ENCODE measurements at places on chromosomes 11 and 22.

GRCh38 chr22:43889201-43889859, 2.5 kb downstream of the PNPLA5 start:
- no peak for DNase-seq

DNA sequence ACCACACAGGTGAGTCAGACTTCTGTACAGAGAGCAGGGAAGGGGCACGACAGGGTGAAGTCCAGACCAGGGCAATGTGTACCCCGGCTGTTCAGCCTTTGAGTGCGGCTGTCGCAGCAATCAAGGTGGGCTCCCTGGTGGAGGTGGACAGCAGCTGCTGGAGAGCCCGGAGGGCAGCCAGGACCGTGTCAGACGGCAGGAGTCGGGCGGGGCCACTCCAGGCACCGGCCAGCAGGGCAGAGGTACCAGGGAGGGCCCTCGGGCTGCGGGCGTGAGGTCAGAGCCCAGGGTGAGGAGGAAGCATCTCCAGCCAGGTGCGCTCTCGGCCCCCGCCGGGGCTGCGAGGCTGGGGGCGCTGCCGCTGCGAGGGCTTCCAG, 802 bp upstream of the PIM3 start:
- no peak for DNase-seq

- no peak for DNase-seq
These were observed 125.7 kb upstream of the C11orf58 start for GRCh38 chr11:16612566-16613261.

GRCh38 chr11:57787920-57788702, 26.5 kb downstream of the CTNND1 start:
- no peak for DNase-seq

GRCh38 chr22:40679964-40680818, 907 bp downstream of the MCHR1 start:
- no peak for DNase-seq

GRCh38 chr22:17984114-17984513, 40.2 kb downstream of the MICAL3 start:
- no peak for DNase-seq

DNA sequence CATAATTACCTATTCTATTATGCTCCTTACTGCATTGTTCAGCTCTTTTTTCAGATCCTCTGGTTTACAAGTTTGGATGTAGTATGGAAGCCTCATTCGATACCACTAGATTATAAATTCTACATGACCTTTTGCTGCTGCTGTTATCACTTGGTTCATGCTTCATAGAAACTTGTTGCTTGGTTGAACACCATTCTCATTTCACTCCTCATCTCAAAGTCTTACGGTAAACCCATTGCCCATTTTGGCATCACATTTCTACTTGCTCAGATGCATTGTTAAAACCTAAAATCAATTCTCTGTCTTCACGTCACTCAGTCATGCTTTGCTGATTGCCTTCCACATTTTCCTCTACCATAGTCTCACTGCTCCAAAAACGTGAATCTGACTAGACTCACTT, 155.5 kb upstream of the DDI1 start:
- no peak for DNase-seq

GRCh38 chr11:62142921-62143320, 19.1 kb downstream of the INCENP start:
- no peak for DNase-seq

- DNase-seq, result no peak
These were observed 966 bp downstream of the AHNAK start for GRCh38 chr11:62545437-62546243.

Data from germinal center (tissue), 1 donor.